ENCODE measurements at places on chromosomes 5 and 9.

GRCh38 chr9:133942206-133942975, 49.7 kb downstream of the VAV2 start:
- DNase-seq, result no peak

DNA sequence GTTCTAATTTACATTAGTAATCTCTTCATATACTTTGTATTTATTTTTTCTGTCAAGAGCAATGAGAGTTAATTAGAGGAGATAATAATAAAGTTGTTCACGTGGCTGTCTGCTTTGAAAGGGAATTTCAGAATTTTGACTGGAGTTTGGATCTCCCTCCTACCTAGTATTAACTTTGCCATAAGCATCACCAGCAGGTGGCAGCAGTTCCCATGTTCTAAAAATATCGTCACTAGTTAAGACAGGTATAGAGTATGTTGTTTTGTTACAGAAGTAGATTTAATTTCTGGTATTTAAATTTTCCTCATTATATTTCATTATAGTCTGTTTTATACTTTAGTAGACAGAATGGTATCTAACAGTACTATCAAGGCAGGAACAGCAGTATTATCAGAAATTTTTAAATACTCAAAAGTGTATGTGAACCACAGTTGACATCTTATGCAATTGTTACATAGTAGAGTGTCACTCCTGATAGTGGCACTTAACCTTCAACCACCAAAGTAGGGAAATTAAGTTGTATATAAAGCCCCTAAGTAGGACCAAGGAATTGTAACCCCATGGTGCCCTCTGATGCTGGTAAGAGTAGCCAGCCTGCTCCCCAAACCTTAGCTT, 20.4 kb downstream of the GNPDA1 start:
- no peak for DNase-seq

- no peak for DNase-seq
Observed at GRCh38 chr9:105757496-105758251, 63.3 kb downstream of the TMEM38B start.

DNA sequence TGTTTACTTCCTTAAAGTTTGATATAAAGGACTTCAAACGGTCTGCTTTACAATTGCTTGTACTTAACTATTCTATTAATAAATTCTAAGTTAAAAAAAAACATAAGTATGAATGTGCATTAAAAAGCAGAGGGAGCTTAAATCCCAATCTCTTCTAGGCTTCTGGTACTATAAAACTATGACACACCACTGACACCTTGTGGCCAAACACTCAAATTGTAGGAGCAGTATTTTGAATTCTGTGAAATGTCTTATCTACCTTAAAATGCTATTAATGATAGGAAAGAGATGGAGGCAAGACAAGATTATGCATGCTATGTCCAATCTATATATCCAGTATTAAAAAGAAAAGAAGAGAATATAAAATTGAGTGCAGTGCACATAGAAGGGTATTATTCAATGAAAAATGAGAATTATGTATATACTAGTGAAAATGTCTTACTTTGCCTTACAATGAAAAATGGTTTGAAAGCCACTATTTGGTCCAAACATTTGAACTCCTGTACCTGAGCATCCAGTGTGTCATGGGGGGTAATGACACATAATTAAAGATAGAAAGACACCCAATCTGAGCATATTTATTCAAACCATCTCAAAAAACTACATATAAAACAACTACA, 87.6 kb downstream of the ERP44 start:
- DNase-seq, result peak; percentile 19

DNA sequence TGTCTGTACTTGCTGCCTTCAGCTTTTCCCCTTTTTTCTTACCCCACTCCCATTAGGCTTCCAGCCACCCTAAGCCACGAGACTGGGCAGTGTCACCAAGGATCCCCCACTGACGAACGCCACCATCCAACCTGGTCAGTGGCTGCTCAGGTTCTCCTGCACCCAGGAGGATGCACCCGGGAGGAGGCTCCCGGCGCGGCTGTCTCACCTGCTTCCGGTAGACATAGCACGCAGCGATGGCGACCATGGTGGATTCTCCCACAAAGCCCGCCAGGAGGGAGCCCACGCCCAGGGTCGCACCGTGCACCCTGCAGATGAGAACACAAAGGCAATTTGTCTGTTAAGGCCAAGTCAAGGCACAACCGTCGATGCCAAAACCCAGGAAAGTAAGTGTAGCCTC, 48.1 kb downstream of the OTULIN start:
- no peak for DNase-seq

- no peak for DNase-seq
Observed at GRCh38 chr9:91341258-91341746, 20.4 kb downstream of the AUH start.

DNA sequence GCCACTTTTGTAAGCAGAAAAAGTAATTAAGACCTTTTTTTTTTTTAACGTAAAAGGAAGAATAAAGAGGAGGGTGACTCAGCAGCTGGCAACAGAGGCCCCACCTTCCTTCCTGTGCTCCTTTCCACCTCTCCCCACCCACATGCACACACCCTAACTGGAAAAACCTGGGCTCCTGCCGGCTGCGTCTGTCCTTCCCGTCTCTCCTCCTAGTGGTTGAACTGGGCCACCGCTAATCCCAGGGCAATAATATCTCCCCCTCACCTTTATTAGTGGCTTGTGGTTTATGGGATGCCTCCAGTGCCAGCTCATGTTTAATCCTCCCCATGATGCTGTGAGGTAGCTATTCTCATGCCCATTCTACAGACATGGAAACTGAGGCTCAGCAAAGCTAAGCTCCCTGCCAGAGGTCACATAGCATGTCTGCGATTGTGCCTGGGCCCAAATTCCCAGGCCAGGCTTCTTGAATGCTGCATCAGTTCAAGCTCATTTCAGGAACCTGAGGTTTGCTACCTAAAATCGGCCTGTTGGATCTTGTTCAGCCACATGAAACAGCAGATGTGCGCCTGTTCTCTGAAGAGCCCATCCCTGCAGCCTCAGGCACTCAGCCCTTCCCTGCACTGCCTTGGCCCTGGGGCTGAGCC, 60.9 kb upstream of the IL17B start:
- DNase-seq, result no peak

- DNase-seq, result no peak
Observed at GRCh38 chr9:93616044-93616443, 39.7 kb downstream of the PHF2 start.
